ENCODE measurements at places on chromosomes 12 and 14.

DNA sequence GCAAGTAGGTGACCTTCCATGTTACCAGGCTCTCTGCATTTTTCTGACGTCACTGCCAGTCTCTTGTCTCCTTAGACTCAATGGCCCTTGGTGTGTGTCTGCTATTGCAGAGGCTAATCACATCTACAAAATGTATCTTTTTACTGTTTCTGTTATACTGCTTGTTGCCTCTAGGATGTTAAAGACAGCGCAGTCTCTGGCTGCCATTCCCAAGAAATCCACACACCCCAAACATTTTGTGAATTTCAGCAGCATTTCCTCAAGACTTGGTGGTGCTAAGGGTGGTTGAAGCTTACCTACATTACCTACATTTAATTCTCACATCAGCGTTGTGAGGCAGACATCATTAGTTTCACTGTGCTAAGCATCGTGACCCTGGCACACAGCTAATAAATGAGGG, 87.2 kb downstream of the C12orf75 start:
- no peak for DNase-seq

DNA sequence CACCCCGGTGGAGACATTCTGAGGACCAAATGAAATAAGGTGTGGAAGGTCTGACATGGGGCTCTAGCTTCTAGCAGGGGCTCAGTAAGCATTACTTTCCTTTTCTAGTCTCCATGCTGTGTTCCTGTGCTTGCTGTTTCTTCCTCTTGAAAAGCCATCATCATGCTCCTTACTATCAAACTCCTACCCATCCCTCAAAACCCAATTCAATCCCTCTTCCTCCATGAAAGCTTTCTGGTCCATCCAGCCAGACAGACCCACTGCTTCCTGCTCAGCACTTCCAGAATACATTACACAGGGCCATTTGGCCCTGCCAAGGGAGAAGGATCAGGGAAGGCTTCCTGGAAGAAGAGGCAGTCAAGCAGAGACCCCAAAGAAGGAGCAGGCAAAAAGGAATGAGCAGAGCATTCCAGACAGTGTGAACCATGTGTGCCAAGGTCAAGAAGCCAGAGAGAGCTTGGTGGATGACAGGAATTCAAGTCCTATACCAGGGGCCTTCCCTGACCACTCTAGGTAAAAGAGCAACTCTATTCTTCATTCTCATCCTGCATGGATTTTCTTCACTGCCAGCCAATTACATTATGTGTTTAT, 59.5 kb downstream of the NUAK1 start:
- no peak for DNase-seq

- DNase-seq, result peak; percentile 68
Measured at GRCh38 chr12:130335517-130336392, 1.9 kb upstream of the PIWIL1 start.

- DNase-seq, result no peak
Measured at GRCh38 chr12:5806371-5807089, 138.5 kb downstream of the ANO2 start.

GRCh38 chr12:5586201-5586600, 154.3 kb downstream of the NTF3 start:
- no peak for DNase-seq

- peak; percentile 19 for DNase-seq
Measured at GRCh38 chr12:88579161-88579517, 1.1 kb downstream of the KITLG start.

DNA sequence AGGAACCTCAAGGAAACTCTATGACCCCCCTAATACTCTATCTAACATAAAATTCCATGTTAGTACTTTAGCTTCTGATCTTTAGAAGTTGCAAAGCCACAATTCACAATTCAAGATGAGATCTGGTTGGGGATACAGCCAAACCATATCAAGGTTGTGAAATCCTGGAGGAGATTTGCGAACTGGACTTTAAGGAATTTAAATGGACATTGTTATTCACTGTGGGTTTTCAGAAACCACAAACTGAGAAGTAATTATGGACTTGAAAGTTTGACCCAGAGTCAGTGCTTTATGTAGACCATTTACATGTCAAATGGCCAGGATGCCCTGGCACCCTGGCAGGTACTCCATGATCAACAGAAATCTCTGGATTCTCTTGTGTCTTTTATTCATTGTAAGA, 14.2 kb upstream of the CDKL1 start:
- DNase-seq, result no peak

- DNase-seq, result no peak
Measured at GRCh38 chr14:54148251-54148650, 191.6 kb upstream of the BMP4 start.

GRCh38 chr12:50016501-50017475, 8.5 kb downstream of the RACGAP1 start:
- DNase-seq, result peak; percentile 79

DNA sequence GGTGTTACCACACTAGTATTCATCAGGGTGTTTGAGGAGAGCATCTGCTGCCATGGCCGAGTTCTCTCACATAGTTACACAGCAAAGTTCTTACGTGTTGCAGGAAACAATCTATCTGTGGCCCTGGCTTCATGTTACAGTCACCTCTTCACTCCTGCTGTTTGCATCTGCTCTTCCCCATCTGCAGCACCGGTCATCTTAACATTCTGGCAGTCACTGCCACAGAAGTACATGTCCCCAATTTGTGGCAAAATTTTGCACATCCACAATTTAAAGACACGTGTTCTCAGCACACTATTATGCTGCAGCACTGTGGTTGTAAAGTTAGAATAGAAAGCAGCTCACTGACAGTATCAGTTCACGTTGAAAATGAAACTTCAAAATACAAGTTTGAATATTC, 23.2 kb downstream of the MAPK1IP1L start:
- DNase-seq, result no peak

DNA sequence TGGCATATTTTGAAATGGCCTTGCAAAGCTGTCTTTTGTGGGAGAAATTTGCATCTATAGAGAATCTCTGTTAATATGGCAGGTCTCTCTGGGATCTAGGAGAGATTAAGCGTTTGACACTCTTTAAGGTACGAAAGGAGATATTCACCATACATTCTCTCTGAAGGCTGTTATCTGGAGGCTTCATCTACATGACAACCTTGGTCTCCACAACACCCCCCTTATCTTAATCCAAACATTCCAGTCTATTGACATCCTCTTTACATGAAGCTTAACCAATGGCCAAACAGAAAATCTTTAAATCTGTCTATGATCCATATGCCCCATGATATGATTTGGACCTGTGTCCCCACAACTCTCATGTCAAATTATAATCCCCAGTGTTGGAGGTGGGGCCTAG, 137.4 kb downstream of the DERA start:
- DNase-seq, result no peak

DNA sequence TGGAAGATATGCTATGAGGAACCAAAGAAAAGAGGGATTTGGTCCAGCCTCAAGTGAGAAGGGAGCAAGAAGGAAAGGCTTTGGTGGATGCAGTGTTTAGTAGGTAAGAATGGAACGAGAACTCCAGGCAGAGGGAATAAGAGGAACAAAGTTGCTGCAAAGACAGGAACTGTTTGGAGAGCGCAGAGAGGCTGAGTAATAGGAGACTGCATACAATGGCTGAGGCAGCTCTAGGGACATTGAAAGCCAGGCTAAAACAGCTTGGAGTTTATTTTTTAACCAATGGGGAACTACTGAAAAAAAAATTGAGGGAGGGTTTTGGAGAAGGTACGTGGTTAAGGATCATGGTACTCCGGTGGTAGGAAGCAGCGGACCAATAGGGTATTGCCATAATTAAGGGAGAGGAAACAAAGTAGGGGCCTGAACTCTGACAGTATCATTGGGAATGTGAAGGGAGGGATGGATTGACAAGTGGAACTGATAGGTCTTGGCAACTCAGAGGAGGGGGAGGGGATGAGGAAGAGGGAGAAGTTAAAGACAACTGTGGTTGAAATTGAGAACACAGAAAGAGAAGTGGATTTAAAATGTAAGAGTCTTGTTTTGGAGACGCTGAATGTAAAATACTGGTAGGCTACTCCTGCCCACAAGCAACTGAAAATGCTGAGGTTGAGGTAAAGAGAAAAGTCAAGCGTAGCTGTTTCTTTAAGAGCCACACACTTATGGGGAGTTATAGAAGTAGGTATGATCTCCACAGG, 4.8 kb downstream of the ASCL4 start:
- no peak for DNase-seq

DNA sequence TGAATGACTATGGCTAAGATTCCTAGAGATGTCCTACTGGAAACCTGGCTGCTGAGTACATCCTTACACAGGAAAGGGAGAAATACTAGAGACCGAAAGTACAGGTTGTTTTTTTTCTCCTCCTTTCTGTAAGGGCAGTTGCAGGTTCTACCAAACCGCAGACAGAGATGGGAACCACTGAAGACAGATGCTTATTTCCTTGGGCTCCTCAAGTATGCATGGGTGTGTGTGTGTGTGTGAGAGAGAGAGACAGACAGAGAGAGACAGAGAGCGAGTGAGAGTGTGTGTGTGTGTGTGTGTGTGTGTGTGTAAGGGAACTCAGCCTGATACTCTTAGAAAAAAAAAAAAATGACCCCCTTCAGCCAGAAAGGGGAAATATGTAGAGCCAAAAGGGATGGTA, 42.5 kb downstream of the MAP4K5 start:
- no peak for DNase-seq

Data from body of pancreas (tissue), 4 donors.